ENCODE measurements at places on chromosomes 13 and 19. TPM values are rescaled to one million over a fixed set of nuclear protein-coding genes. Genes with fewer than 3 reads are reported as not detected.

- DNase-seq: no peak
Observed at GRCh38 chr13:32822771-32823170, 193.5 kb upstream of the KL start.

- peak; percentile 33 for DNase-seq
Observed at GRCh38 chr19:32224371-32225244, 120.8 kb upstream of the ZNF507 start.

Gene C19orf18
- total RNA-seq: not detected

- no peak for DNase-seq
Observed at GRCh38 chr19:47541518-47541917, 26.7 kb upstream of the NAPA start.

- DNase-seq: peak; percentile 71
Observed at GRCh38 chr13:33637978-33638743, 179.8 kb upstream of the RFC3 start.

GRCh38 chr13:77699059-77699680 is 1.7 kb downstream of the SLAIN1 start:
- DNase-seq: no peak

DNA sequence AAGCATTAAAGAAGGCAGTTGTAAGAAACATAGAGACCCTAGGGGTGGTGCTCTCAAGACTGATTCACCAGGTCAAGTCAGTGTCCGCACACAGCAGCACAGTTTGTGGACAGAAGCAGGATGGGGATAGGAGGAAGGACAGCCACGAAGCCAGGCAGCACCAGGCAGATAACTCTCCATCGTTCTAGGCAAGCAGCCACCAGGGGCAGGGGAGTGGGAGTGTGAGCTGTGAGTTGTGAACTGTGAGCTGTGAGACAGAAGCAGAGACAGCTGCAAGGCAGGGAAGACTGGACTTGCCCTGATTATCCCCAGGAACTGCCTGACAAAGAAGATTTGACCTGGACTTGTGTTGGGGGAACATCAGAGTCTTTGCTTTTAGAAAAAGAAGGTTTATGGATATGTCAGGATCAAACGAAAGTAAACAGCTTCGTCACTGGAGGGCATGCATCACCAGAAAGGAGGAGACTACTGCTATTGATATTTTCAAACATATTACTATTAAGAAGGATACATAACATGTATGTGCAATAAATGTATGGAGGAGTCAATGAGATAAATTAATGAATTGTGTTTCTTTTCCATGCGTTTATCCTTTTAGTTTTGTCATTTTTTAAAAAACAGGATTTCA is 286.1 kb downstream of the IRS2 start:
- peak; percentile 29 for DNase-seq

Data from LHCN-M2 (cell line).